T-cell (primary cell): ENCODE measurements at places on chromosomes 5 and 9.

GRCh38 chr5:107666051-107666655 lies 4.6 kb downstream of the EFNA5 start:
- H3K4me3 ChIP-seq: no peak overlapping the region
- DNase-seq: no peak
- H3K4me1 ChIP-seq: peaks cover 19% of the 10 kb centered on the region
- no peaks in the 10 kb centered on the region for H3K36me3 ChIP-seq

DNA sequence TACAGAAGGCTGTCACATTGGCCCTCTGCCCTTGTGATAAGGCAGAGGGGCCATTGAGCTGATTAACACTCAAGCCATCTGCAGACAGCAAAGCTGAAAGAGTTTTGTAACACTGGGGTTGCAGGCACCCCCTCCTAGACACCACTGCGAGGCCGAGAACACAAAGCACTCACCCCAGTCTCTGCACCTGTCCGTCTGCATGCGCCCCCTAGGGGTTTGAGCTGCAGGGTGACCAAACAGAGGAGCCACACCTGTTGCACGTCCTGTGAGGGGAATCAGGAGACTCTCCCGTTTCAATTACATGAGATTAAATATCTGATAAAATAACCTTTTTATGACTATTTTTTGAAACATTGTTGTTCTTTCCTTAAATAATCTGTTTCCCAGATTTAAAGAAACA lies 1180.4 kb downstream of the CDH9 start:
- H3K27me3 ChIP-seq: no peaks in the 10 kb centered on the region
- H3K4me3 ChIP-seq: no peak overlapping the region
- H3K36me3 ChIP-seq: no peaks in the 10 kb centered on the region
- no peaks in the 10 kb centered on the region for H3K4me1 ChIP-seq

- no peaks in the 10 kb centered on the region for H3K4me1 ChIP-seq
- H3K4me3 ChIP-seq: no peak overlapping the region
- no peaks in the 10 kb centered on the region for H3K27me3 ChIP-seq
- H3K36me3 ChIP-seq: no peaks in the 10 kb centered on the region
Observed at GRCh38 chr5:96481009-96481786, 48.1 kb upstream of the PCSK1 start.

- H3K27ac ChIP-seq: no peak overlapping the region
- DNase-seq: no peak
- no peak overlapping the region for H3K4me3 ChIP-seq
Observed at GRCh38 chr9:115495052-115495635, 377.2 kb upstream of the TNC start.

GRCh38 chr9:123556464-123557435 lies 200.8 kb downstream of the CRB2 start:
- no peak for DNase-seq
- no peak overlapping the region for H3K4me3 ChIP-seq
- H3K27me3 ChIP-seq: no peaks in the 10 kb centered on the region
- no peaks in the 10 kb centered on the region for H3K4me1 ChIP-seq

GRCh38 chr5:110751902-110752762 lies 13.3 kb downstream of the SLC25A46 start:
- no peak for DNase-seq
- no peaks in the 10 kb centered on the region for H3K36me3 ChIP-seq
- no peaks in the 10 kb centered on the region for H3K27me3 ChIP-seq
- H3K4me3 ChIP-seq: no peak overlapping the region
- peak overlapping the region; percentile 63 for H3K27ac ChIP-seq

- no peaks in the 10 kb centered on the region for H3K27me3 ChIP-seq
- no peaks in the 10 kb centered on the region for H3K4me1 ChIP-seq
- no peak overlapping the region for H3K27ac ChIP-seq
- DNase-seq: no peak
Observed at GRCh38 chr5:11305245-11305644, 544.2 kb upstream of the DAP start.

GRCh38 chr9:90611568-90611967 lies 31.1 kb downstream of the DIRAS2 start:
- peaks cover 8% of the 10 kb centered on the region for H3K27me3 ChIP-seq
- no peaks in the 10 kb centered on the region for H3K36me3 ChIP-seq
- H3K4me1 ChIP-seq: no peaks in the 10 kb centered on the region
- DNase-seq: no peak
- no peak overlapping the region for H3K27ac ChIP-seq
- no peak overlapping the region for H3K4me3 ChIP-seq

GRCh38 chr5:51387884-51388275 lies 4.6 kb downstream of the ISL1 start:
- H3K4me3 ChIP-seq: no peak overlapping the region
- peaks cover 45% of the 10 kb centered on the region for H3K27me3 ChIP-seq
- no peaks in the 10 kb centered on the region for H3K36me3 ChIP-seq

DNA sequence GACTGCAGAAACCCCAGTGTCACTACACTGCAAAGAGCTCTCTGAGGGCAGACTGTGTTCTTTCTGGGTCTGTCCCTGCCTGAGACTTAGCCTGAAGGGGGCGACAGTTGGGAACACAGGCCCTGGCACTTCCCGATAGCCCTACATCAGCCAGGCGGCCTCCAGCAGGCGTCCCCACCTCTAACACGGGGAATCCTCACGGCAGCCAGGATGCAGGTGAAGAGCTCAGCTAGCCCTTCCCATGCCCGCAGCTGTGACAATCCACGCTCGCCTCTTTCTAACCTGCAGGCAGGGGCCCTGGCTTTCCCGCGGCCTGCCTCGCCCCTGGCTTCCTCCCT lies 5.9 kb downstream of the MED22 start:
- H3K36me3 ChIP-seq: peaks cover 66% of the 10 kb centered on the region
- no peak overlapping the region for H3K27ac ChIP-seq
- DNase-seq: no peak
- H3K27me3 ChIP-seq: no peaks in the 10 kb centered on the region
- H3K4me3 ChIP-seq: no peak overlapping the region
- H3K4me1 ChIP-seq: peaks cover 41% of the 10 kb centered on the region

- H3K36me3 ChIP-seq: no peaks in the 10 kb centered on the region
- DNase-seq: no peak
- no peaks in the 10 kb centered on the region for H3K27me3 ChIP-seq
- H3K4me3 ChIP-seq: no peak overlapping the region
Observed at GRCh38 chr5:125654392-125654791, 768.8 kb upstream of the GRAMD2B start.

DNA sequence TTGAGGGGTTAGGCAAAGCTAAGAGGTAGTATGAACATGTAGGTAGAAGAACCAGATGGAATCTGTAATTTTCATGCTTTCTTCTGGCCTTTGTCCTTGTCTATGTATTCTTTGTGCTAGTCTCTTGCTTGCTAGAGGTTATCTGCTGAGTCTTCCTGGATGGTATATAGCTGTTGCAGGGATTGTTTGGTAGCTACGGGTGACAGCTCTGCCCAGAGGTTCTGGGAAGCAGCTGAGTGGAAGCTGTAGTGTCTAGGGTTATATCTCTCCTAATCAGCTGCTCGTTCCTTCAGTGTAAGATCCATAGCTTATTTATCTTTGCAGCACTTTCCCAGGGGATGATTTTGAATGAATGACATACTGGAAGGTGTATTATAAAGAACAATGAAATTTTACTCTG lies 100.3 kb downstream of the ATG10 start:
- H3K4me1 ChIP-seq: no peaks in the 10 kb centered on the region
- no peaks in the 10 kb centered on the region for H3K36me3 ChIP-seq
- H3K27ac ChIP-seq: no peak overlapping the region
- no peaks in the 10 kb centered on the region for H3K27me3 ChIP-seq

DNA sequence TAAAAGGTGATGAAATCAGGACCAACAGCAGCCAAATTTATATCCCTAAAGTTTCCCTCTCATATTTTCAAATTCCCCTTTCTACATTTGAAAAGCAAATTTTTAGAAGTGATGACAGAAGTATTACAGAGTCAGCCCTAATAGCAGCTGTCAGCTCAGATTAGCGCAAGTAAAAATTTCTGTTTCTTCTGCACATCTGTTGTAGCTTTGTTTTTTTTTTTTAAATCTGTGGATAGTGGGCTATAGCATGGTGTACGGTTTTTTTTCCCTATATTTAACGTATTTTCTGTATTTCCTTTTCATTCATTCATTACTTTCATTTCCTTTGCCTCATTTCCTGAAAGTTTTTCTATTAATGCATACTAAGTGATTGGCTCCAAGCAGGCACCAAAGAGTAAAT lies 99.1 kb downstream of the MACIR start:
- H3K27ac ChIP-seq: no peak overlapping the region
- no peak for DNase-seq
- no peaks in the 10 kb centered on the region for H3K36me3 ChIP-seq
- H3K4me3 ChIP-seq: no peak overlapping the region
- H3K4me1 ChIP-seq: no peaks in the 10 kb centered on the region

DNA sequence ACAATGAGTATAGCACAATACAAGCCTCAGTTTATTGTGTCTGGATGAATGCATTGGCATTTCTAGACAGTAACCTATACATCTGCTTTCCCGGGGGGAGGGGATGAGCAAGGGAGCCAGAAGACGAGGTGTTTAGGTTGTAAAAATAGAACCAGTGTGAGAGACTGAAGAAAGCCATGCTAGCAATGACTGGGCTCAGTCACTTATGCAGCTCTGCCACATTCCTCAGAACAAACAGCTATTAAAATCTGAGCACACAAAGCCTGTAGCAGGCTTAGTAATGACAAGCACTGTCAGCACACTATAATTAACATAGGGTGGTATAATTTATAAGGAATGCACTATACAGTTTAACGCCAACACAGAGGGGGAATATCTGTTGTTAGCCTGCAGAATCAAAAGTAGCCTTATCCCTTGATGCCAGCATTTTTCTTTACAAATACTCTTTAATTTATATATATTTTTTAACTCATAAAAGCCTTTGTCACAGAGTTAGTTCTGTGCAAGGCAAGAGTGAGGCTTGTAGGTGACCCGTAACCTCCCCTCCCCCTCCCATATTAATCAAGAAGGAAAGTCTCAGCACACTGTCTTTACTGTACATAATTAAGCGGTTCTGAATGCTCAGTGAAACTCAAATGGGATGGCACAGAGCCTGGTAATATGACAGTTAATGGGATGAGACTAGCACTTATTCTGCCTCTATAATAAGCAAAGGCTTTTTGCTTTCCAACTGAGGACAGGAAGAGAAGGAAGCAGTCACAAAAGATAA lies 295.4 kb downstream of the CSNK1G3 start:
- DNase-seq: no peak
- H3K27ac ChIP-seq: no peak overlapping the region
- H3K4me1 ChIP-seq: no peaks in the 10 kb centered on the region
- H3K4me3 ChIP-seq: no peak overlapping the region

- H3K4me3 ChIP-seq: no peak overlapping the region
- peaks cover 30% of the 10 kb centered on the region for H3K4me1 ChIP-seq
- no peak overlapping the region for H3K27ac ChIP-seq
- peaks cover 31% of the 10 kb centered on the region for H3K36me3 ChIP-seq
- no peaks in the 10 kb centered on the region for H3K27me3 ChIP-seq
Observed at GRCh38 chr9:120791161-120791560, 2.1 kb downstream of the FBXW2 start.

DNA sequence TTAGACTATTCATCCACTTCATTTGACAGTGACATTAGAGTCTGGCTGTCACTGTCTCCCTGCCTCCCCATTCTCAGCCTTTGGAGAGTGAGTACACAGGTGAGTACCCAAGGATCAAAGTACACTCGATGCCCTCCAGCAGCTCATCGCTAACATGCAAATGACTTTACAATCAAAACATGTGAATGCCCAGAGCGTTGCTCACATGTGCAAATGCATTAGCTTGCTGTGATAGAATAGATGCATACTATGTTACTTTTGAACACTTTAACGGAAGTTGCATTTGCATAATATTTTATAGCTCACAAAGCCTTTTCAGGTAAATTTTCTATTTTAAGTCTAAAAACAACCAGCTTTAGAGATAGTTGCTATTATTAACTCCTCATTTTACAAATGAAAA lies 107.6 kb downstream of the SYK start:
- DNase-seq: no peak
- no peaks in the 10 kb centered on the region for H3K36me3 ChIP-seq
- no peak overlapping the region for H3K4me3 ChIP-seq
- H3K27me3 ChIP-seq: no peaks in the 10 kb centered on the region

DNA sequence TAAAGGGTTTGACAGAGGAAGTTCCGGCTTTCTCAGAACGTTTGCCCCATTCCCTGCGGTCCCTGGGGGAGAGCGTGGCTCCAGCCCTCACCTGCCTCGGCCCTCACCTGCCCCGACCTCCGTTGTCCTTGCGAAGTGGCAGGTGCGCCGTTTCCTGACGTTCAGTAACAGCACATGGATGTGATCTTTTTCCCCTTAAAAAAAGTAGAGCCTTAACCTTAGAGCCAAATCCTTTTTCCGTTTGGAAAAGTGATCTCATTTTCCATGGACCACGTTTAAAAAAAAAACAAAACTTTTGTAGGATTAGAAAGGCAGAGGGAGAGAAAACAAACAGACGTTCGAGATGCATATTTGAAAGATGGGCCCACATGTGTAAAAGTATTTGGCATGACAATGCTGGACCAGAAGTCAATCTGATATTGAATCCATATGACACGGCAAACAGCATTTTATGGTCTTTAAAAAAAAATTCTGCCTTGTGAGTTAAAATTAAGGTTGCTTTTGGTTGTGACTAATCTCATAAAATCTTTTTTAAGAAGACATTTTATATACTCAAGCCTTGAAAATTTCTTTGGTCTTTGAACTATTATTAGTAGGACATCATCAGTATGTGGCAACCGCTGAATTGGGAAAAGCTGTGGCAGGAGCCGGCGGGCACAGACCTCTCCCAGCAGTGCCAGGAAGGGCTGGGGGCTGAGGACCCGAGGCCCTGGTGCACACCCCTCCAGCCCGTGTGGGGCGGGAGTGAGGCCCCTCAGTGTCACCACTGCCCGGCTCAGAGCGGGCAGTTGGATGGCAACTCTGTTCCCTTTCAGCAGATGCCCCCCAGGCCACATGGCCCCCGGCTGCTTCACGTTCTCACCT lies 42.5 kb upstream of the EXOC3 start:
- no peak for DNase-seq
- H3K27me3 ChIP-seq: no peaks in the 10 kb centered on the region
- H3K36me3 ChIP-seq: no peaks in the 10 kb centered on the region
- no peak overlapping the region for H3K27ac ChIP-seq

DNA sequence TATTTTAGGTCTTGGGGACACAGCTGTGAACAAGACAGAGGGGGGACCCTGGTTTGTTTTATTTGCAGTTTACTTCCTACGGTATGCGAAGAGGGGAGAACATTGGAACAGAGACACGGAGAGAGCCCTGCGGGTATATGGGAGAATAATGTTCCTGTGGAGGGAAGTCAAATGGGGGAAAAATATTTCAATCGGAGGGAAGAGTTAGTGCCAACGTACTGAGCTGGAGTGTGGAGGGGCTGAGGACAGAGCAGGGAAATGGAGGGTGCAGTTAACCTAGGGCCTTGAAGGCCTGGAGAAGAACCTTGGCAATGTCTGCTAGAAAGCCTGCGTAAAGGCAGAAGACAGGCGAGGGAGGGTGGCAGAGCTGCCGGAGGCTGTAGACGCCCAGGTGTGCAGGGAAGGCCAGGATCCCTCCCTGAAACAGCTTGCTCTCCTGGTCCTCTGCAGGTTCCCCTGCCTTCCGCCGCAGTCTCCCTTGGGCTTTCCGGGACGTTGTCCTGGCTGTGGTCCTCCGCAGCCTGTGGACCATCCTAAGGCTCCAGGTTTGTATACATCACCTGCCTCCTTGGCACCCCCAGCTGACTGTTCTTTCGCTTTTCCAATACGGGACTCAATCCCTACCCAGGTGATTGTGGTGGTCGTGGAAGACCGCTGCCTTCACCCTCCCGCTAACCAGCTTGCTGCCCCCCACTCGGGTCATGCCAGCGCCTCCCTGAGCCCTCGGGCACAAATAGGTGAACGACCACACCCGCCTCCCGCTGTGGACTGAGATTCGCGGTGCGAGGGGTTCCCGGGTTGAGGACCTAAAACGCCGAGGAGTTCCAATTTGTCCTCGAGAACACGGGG lies 1.9 kb upstream of the RACK1 start:
- H3K27me3 ChIP-seq: no peaks in the 10 kb centered on the region
- H3K27ac ChIP-seq: peak overlapping the region; percentile 90
- DNase-seq: no peak
- peak overlapping the region; percentile 73 for H3K4me3 ChIP-seq
- peaks cover 9% of the 10 kb centered on the region for H3K36me3 ChIP-seq
